Activated CD4-positive, alpha-beta T cell treated with anti-CD3 and anti-CD28 coated beads, Interleukin-2, Interleukin-6, amounts not matched to agents 100 ng/mL and 50 ng/mL, durations not matched to agents 16 hours and 8 hours (primary cell): ENCODE measurements at places on chromosomes 13 and 19.
A peak's percentile ranks its signal among the peaks of the same experiment; 100 is the strongest.

- no peak for DNase-seq
Observed at GRCh38 chr19:18733196-18733647, 49.7 kb downstream of the CRTC1 start.

DNA sequence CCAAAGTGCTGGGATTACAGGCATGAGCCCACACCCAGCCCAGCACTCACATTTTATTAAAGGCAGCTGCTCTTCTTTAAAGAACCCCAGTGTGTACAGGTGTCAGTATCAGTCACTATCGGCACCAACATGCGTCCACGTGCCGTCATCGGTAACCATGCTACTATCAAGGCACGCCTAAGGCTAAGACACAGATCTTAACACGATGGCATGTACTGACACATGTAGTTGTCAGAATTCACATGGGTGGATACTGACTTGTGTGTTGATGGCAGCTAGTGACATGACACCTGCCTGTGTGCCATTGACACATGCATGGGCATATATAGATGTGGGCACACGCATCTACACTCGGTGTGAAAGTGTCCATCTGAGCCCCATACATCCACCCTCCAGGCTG, 12.2 kb upstream of the HIF3A start:
- no peak for DNase-seq

GRCh38 chr13:24709186-24709913, 29.1 kb downstream of the ATP12A start:
- DNase-seq: peak; percentile 85

DNA sequence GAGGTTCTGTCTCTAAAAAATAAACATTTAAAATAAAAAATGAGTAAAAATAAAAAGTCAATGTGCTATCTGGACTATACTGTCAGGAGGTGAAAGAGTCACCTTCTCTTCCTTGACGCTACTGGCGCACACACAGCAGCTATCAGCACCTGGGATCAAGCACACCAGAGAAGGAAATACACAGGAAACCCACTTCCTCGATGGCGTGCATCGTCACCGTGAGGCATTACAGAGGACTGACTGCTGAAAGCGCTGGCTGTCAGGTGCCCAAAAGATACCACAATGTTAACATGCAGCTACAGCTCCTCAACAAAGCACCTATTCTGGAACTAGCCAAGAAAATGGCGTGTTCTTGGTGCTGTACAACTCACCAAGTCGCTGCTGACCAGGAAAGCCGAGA, 6.1 kb downstream of the SLC35E1 start:
- DNase-seq: peak; percentile 82

GRCh38 chr13:92843549-92843948, 383.1 kb upstream of the GPC6 start:
- no peak for DNase-seq

GRCh38 chr19:38049105-38049649, 142.2 kb downstream of the SIPA1L3 start:
- peak; percentile 80 for DNase-seq

- DNase-seq: no peak
Observed at GRCh38 chr19:2087621-2088100, 8.5 kb downstream of the MOB3A start.

DNA sequence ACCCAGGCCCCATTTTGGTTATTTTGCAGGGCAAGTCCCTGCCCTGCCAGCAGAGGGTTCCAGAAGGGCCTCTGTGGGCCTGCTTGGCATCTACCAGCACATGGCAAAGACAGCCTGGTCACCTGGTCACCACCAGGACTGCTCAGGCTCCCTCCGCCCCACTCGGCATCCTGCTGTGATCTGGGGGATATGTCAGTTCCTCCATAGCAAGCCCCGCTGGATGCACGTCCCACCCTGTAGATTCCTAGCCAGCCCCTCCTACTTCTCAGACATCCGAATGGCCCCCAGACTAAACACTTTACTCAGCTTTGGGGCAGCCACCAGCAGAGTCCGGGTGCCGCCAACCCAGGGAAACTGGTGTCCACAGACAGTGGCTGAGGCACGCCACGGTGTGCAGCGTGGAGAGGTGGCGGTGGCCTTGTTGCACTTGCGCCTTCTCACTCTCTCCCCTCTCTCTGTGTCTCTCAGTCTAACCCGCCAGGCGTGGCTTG, 31.8 kb upstream of the USE1 start:
- DNase-seq: peak; percentile 31

DNA sequence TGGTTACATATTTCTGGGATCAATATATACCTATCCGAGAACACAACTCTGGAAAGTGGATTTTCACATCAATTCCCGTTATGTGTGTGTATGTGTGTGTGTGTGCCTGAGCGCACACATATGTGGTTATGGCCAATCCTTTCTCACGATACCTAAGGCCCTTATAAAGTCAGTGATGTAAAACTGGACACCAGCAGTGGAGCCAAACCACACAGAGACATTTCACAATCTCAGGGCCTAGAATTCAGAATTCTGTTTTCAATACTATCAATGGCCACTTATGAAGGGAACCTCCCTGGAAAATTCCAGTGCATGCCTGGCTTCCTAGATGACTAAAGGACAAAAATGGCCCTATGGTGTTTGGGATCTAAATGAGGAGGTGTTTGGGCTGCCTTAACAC, 187.3 kb upstream of the UBL3 start:
- DNase-seq: no peak

GRCh38 chr13:20991741-20992520, 69.5 kb downstream of the LATS2 start:
- DNase-seq: no peak

- no peak for DNase-seq
Observed at GRCh38 chr19:44824761-44825160, 15.9 kb downstream of the BCAM start.
